ENCODE measurements at places on chromosomes 12 and 14. TPM values are rescaled to one million over a fixed set of nuclear protein-coding genes. Genes with fewer than 3 reads are reported as not detected.
A peak's percentile ranks its signal among the peaks of the same experiment; 100 is the strongest.

KLHDC2 gene
- 80.7 TPM for total RNA-seq

RIN3 gene
- total RNA-seq, result 4.4 TPM

MANSC4 gene
- total RNA-seq, result not detected

CLEC1A gene
- 2.1 TPM for total RNA-seq

OTX2 gene
- total RNA-seq, result not detected

- DNase-seq, result no peak
Observed at GRCh38 chr14:82403987-82404386, 870.3 kb upstream of the SEL1L start.

- DNase-seq, result no peak
Observed at GRCh38 chr14:96143906-96144305, 60.7 kb upstream of the BDKRB2 start.

DNA sequence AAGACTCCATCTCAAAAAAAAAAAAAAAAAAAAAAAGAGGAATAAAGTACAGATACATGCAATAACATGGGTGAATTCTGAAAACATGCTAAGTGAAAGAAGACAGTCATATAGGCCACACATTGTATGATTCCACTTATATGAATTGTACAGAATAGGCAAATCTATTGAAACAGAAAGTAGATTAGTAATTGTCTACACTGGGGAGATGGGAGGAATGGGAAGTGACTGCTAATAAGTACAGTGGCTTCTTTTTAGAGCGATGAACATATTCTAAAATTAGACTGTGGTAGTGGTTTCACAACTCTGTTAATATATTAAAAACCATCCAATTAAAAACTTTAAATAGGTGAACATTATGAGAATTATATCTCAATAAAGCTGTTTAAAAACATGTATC lies 74.4 kb downstream of the ANKS1B start:
- no peak for DNase-seq

DNA sequence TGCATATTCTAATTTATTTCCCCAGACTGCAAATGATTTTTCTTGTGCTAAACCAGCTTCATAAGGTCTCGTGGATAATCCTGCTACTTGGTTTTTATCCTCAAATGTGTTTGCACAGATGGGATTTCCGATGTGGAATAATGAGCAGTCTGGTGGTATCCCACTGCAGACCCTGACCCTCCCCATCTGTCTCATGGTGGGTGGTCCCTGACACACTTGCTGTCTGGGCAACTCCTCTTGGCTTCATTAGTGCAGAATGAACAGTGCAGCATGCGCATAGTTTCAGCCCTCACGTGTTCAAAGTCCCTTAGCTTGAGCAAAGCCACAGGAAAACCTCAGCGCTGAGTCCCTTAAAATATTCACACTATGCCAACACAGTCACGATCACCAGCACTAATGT lies 996.5 kb downstream of the AACS start:
- DNase-seq, result no peak

DNA sequence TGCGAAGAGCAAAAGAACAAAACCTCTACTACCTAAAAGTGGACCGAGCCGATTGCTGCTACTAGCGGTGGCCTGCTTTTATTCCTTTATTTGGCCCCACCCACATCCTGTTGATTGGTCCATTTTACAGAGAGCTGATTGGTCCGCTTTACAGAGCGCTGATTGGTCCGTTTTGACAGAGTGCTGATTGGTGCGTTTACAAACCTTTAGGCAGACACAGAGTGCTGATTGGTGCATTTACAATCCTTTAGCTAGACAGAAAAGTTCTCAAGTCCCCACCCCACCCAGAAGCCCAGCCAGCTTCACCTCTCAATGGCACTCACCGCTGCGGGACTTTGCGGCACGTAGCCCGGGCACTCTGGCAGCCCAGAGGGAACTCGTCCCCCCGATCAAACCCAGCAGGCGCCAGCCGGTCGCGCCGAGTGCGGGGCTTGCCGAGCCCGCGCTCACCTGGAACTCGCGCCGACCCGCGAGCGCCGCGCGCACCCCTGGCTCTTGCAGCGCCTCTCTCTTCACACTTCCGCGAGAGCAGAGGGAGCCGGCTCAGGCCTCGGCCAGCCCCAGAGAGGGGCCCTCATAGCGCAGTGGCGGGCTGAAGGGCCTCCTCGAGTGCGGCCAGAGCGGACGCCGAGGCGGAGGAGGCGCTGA lies 8.7 kb upstream of the FGD4 start:
- peak; percentile 20 for DNase-seq

DNA sequence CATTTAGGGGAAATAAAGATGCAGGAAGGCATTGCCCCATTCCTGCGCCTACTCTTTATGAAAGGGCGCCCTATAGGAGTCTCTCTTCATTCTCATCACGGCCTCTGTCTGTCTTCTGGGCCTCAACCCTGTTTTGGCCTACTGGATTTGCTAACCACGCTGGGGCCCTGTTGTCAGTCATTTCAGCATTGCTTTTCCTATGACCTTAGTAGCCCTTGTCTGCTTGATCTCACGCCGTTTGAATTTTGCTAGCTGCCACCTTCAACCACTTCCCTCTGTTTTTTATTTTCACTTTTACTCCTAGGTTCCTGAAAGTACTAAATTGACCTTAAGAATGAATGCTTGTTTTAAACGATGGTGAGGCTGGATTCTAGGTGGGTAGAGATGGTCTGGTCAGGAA lies 139.0 kb downstream of the SYNE2 start:
- DNase-seq, result no peak

DNA sequence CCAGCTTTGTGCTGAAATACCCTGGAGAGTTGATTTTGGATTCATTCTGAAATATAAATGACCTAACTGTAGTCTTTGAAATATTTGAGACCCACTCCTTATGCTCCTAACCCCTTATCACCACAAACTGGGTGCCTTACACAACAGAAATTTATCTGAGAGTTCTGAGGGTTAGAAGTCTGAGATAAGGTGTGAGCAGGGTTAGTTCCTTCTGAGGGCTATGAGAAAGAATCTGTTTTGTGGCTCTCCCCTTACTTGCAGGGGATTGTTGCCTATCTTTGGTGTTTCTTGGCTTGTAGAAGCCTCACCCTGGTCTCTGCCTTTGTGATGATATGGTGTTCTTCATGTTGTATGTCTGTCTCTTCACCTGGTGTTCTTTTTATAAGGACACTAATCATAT lies 91.7 kb downstream of the DERA start:
- no peak for DNase-seq

- no peak for DNase-seq
Observed at GRCh38 chr14:39275395-39275794, 41.7 kb downstream of the MIA2 start.

DNA sequence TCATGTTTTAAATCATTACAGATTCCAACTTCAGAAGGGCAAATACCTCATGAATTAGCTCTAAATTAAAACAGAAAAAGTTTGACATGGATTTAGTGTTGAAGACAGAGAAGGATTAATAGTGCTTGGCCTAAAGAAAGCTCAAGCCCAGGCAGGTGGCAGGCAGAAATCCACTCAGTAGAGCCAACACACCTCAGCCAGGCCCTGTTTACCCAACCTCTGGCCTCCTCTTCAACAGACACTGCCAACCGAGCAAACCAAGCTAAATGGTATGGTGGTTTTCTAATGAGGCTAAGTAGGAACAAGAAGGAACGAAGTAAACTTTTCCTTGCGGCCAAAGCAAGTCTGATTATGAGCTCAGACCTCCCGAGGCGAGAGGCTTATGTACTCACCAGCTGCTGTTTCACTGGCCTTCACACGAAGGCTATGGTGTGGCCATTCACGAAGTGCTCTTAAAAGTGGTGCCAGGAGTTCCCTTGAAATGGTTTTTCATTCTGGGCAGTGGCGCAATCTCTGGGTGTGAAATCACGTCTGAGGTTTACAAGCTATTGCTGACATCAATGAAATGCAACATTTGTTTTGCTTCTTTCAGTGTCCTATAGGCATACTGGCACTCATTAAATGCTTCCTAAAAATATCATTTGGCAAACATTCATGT lies 124.1 kb upstream of the LGR5 start:
- no peak for DNase-seq

- no peak for DNase-seq
Observed at GRCh38 chr12:106861984-106862916, 87.8 kb downstream of the RIC8B start.

- no peak for DNase-seq
Observed at GRCh38 chr14:96349286-96350075, 13.7 kb downstream of the ATG2B start.

GRCh38 chr12:112665958-112666357 lies 125.6 kb upstream of the RPH3A start:
- no peak for DNase-seq

- no peak for DNase-seq
Observed at GRCh38 chr14:59137256-59137655, 51.2 kb upstream of the DAAM1 start.

DNA sequence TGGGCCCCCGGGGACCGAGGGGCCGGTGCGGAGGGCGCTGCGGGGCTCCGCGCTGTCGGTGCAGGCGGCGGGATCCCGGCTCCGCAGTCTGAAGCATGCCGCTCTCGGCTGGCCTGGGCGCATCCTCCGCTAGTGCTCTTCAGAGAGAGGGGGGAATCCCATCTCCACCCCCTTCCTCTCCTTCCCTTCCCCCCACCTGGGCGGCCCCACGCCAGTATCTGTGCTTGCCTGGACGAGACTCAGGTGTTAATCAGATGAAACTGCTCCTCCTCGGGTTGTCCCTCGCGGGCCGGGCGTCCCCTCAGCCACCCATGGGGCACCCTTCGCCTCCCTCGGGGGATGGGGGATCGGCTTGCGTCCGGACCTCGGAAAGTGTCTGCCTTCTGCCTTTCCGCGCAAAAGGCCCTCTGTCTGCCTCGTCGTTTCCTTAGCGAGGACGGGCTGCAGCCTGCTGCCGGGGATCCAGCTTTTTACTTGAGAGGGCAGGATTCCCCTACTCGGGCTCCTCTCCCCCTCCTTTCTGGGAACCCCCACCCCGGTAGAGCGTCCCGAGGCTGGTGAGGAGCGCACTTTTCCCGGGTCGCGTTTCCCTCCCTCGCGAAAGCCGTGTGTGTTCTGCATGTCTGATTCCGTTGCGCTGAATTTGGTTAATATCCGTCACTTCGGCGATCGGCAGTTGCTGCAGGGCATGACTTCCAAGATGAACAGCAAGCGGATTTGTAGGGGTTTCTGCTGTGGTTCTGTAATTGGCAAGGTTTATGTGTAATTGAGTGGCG lies 1.1 kb downstream of the GPHN start:
- peak; percentile 39 for DNase-seq

- no peak for DNase-seq
Observed at GRCh38 chr14:94447206-94447605, 5.4 kb downstream of the SERPINA11 start.

GRCh38 chr12:105330931-105331804 lies 677 bp downstream of the C12orf75 start:
- DNase-seq, result peak; percentile 46

- no peak for DNase-seq
Observed at GRCh38 chr14:69999261-69999674, 120.1 kb downstream of the SMOC1 start.
